Activated CD4-positive, alpha-beta T cell treated with anti-CD3 and anti-CD28 coated beads, Interleukin-2, amount 50 U/mL, for 4 hours (primary cell): ENCODE measurements at places on chromosomes 1 and 21.
A peak's percentile ranks its signal among the peaks of the same experiment; 100 is the strongest.

DNA sequence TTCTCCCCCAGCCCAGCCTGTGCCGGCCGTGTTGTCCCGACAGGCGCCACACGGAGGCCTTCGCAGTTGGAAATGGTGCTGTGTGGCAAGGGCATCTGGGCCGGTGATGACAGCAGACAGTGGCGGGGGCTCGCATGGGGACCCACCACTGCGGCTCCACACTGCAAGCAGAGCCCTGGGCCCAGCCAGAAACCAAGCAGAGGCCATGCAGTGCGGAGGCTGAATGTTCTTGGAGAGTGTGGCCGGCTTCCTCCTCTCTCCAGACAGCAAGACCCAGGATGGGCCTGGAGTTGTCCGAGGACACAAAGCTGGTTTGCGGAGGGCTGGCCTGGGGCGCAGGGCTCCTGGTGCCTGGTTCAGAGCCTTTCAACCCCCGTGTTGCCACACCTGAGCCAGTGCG is 104.6 kb downstream of the SIK1 start:
- no peak for DNase-seq

- no peak for DNase-seq
Observed at GRCh38 chr1:101314244-101314643, 77.4 kb downstream of the S1PR1 start.

DNA sequence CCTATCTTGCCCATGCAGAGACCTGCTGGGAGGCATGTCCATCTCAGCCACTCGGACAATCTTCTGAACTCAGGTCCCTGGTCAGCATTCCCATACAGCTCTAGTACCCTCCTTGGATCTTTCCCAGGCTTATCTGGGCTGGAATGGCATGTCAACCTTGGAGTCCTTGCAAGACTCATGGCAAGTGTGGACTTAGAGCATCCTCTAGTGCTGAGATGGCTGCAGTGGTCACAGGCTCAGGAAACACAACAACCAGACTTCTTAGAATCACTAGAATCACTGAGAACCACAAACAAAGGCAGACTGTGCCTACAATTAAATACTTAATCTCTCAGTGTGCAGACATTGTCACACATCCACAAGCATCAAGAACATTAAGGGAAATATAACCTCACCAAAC is 73.1 kb upstream of the TSHB start:
- no peak for DNase-seq

DNA sequence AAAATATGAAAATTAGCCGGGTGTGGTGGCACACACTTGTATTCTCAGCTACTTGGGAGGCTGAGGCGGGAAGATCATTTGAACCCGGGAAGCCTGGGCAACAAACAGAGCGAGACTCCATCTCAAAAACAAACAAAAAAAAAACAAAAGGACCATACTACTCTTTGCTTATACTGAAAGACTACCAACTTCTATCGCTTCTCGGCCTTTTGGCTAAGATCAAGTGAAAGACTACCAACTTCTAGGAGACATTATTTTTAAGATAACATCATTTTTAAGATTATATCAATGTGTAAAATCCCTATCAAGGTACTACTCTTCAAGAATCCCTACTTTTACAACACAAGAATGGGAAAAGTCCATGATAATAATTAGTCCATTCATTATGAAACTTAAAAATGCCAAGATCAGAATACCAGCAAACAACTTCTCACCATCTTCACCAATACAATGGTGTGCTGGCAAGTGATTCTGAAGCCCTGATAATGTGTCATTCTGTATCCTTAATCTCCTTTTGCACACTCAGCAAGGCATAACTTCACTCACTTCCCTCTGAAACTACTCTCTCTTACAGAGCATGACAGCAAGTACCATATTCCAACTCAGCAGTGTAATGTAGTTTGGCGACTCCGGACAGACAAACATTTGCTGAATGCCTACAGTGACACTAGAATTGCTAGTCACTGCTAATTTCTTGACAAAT is 1.7 kb downstream of the PTP4A2 start:
- DNase-seq: no peak

- DNase-seq: no peak
Observed at GRCh38 chr1:230248016-230248888, 177.9 kb downstream of the PGBD5 start.

- no peak for DNase-seq
Observed at GRCh38 chr1:190658907-190659306, 181.2 kb upstream of the BRINP3 start.

GRCh38 chr1:235093696-235094592 is 34.7 kb downstream of the TOMM20 start:
- DNase-seq: peak; percentile 82

GRCh38 chr21:37783016-37783415 is 133.2 kb downstream of the KCNJ6 start:
- no peak for DNase-seq

DNA sequence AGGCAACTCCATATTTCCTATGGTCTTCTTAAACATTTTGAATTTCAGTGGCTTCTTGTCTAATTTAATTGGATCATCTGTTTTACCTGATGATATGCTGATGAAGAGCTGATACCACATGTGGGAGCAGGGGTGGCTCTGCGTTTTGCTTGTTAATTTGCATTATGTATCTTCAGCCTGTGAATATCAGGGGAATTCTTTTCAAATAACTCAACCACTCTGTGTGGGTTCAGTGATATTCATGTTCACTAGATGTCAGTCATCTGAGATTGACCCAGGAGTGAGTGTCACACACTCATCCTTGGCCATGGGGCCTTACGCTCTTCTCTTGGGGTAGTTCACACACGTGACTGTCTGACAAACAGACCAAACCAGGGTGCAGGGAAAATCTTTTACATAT is 83.0 kb downstream of the FCRL5 start:
- DNase-seq: no peak

GRCh38 chr1:233240371-233240770 is 55.2 kb downstream of the PCNX2 start:
- DNase-seq: no peak

DNA sequence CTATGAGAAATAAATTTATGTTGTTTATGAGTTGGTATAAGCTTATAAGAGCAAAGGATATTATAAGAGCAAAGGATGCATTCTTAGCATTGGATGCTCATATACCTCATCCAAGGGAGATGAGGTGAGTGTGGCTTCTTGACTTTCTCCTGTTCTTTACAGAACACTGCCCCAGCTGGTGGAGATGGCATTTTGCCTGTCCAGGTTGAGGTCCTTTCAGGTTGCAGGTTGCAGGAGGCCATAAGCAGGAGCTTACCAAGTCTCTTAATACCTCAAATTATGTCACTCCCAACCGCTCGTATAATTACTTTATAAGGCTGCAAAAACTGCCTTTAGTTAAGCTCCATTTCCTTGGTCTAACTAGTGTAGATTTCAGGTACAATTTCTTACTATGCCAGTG is 66.7 kb downstream of the RPE65 start:
- DNase-seq: no peak

DNA sequence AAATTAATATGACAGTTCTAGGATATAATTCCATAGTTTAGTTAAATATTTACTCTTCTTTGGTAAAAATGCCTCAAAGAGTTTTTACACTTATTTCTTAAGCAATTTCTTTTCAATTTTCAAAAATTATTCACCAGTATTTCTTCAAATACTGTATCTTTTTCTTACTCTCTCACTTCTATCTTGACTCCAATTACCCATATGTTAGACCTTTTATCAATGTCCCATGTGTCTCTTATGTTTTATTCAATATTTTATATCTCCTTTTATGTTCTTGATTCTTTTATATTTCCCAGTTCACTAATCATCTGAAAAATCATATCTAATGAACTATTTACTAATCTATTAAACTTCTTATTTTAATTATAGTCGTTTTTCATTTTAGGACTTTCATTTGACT is 11.5 kb upstream of the LRIF1 start:
- DNase-seq: no peak
